Lower leg skin (tissue), 4 donors: ENCODE measurements at places on chromosomes 1 and 21. TPM values are rescaled to one million over a fixed set of nuclear protein-coding genes. Genes with fewer than 3 reads are reported as not detected.

- no peak for DNase-seq
Measured at GRCh38 chr1:187931776-187932175, 1103.0 kb downstream of the PLA2G4A start.

- DNase-seq = no peak
Measured at GRCh38 chr1:103514920-103515503, 10.5 kb upstream of the RNPC3 start.

TMEM81 gene
- total RNA-seq = 2.3 TPM

- DNase-seq = no peak
Measured at GRCh38 chr1:203153051-203153988, 22.3 kb downstream of the MYBPH start.

MPC2 gene
- total RNA-seq = 33.1 TPM

DNA sequence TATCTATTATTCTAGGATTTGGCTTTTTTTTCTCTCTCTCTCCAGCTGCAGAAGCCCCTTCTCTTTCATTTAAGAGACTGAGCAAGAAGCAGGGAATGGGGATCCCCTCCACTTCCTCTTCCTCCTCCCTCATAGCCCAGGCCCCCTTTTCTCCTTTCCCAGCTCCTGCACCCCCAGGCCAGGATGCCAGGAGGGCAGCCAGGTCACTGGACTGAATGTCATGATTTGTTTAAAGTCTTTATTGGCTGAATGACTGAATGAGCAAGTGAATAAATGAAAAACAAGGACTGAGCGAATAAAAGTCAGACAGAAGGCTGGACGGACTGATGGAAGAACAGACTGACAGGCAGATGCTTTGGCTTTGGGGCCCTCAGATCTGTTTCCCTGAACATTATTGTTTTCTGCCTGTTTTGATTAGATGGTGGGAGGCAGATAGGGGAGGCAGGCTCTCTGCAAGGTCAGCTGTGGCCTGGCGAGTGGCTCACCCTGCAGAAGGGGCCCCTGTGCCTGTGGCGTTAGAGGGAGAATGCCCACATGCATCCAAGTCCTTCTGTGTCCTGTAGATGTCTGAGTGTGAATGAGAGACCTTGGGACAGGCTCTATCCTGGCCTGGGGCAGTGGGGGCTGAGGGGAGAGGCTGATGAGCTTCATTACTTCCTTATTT lies 20.3 kb upstream of the ADGRB2 start:
- peak; percentile 70 for DNase-seq
